ENCODE measurements at places on chromosomes 16 and 17.
A peak's percentile ranks its signal among the peaks of the same experiment; 100 is the strongest.

GRCh38 chr17:11487469-11487868 lies 110.8 kb upstream of the DNAH9 start:
- no peak for DNase-seq

- no peak for DNase-seq
Observed at GRCh38 chr16:59696495-59696894, 962.4 kb upstream of the GOT2 start.

- peak; percentile 23 for DNase-seq
Observed at GRCh38 chr17:1764284-1764683, 2.4 kb downstream of the SERPINF1 start.

GRCh38 chr17:79749156-79749815 lies 18.5 kb downstream of the ENPP7 start:
- DNase-seq, result no peak

GRCh38 chr17:35738519-35739133 lies 7.2 kb downstream of the RASL10B start:
- no peak for DNase-seq

DNA sequence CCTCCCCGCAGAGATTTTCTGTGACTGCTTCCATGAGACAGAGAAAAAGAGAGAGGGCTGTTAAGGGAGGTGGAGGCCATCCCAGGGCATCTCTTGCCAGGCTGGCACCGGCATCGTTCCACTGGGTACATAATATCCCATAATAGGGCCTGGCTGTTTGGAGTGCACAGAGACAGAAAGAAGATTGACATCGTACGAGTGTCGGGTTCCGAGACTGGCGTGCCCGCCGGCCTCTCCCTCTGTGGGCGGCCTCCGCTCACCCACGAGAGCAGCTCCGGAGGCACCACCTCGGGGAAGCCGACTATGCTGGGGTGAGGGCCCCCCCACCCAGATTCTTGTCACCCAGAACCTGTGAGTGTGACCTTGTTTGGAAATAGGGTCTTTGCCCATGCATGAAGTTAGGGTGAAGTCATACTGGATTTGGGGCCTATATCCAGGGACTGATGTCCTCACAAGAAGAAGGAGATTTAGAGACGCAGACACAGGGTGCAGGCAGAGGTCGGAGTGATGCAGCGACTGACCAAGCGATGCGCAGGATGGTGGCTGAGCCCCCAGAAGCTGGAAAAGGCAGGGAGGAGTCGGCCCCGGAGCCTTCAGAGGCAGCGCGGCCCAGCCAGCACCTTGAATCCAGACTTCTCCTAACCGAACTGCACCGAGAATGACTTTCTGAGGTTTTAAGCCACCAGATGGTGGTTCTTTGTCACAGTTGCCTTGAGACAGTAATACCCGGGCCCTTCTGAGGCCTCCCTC lies 101.8 kb upstream of the CIBAR2 start:
- no peak for DNase-seq

DNA sequence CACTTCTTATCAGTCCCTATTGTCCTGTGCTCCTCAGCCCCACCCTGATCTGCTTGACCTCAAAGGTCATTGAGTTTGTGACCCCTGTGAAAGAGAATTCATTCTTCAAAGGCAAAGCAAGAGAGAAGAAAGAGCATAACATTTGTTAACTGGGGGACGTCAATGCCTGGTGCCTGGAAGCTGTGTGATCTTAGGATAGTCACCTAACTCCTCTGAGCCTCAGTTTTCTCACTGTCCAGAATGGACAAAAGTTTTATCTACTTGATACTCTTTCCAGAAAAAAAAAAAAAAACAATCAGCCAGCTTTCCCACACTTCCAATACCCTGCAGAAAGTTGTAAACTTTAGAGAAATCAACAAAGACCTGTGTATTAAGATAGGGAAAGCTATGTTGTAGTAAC lies 173.1 kb downstream of the C16orf78 start:
- DNase-seq, result no peak

GRCh38 chr16:55495616-55496289 lies 13.1 kb upstream of the LPCAT2 start:
- DNase-seq, result no peak

DNA sequence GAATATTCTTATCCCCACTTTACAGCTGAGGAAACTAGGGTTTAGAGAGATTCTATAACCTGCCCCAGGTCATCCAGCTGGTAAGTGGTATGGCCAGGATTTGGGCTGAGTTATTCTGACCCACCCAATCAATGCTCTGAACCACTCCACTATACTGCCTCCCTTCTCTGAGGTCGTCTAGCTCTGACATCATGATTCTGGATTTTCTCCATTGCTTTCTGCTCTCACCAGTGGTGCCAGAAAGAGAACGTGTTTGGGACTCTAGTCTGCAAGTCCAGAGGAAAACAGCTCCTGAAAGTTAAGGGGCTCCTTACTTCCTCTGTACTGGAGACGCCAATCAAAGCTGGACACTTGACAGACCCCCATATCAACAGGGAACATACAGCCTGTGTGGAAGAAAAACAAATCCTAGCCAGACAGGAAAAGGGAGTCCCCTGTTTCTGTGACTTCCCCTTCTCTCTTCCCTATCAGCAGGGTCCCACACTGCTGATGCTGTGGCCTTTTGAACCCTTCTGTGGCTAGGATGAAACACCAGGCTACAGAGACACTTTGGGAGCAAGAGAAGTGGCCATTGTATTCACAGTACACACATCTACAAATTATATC lies 6.0 kb upstream of the EZH1 start:
- DNase-seq, result no peak

DNA sequence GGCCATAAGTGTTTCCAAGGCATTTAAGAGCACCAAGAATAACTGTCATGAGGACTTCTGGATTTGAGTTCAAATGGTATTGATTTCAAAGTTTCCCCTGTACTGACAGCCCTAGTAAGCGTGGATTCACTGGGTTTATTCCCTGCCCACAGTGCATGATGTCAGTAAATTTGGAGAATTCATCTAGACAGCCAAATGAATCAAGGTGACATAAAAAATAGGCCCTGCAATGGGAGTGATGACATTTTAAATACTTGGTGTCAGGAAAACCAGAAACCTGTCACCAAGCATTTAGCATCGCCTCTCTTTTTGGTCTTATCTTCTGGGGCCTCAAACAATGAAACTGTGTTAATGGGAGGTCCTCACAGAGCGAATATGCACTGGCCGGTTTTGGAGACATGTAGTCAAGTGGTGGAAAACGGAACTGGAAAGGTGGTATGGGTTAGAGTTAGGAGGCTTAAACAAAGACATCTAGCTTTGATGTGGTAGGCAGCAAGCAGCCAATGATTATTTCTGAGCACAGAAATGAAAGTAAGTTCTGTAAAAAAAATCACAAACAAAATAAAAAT lies 29.1 kb downstream of the COG4 start:
- no peak for DNase-seq

GRCh38 chr16:88010343-88010967 lies 59.2 kb downstream of the BANP start:
- no peak for DNase-seq

GRCh38 chr16:12646098-12646489 lies 157.6 kb downstream of the CPPED1 start:
- no peak for DNase-seq

DNA sequence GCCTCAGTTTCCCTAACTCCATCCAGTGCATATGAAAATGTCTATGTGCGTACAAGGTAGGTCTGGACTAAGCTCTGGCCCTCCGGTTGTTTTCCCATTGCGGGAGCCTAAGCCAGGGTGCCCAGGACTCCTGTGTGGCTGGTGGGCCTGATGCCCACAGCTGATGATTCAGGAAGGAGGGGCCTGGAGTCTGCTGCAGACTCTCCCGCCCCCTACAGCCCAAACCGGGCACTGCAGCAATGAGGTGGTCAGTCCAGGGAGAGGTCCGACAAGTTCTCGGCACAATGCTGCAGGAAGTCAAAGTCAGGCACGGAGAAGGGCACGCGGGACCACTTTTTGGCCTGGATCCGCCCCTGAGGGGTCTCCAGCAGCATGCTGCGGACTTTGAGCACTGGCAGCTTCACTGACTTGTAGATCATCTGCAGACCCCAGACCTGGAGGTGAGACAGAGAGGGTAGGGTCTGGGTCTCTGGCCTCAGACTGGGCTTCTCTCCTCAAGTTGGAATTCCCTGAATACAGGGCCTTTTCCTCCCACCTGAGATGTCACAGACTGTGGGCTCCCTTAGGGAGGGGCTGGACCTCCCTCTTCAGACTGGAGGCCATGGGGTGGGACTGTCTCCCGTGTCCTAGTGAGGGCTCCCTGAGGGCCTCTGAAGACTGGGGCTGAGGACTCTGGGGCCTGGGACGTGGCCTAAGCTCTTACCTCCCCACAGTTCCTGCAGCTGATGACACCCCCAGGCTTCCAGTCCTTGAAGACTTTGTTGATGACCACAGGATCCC lies 3.4 kb upstream of the ZNF385C start:
- no peak for DNase-seq

- no peak for DNase-seq
Observed at GRCh38 chr16:2854700-2855309, 3.2 kb downstream of the PRSS22 start.

Data from stimulated activated CD8-positive, alpha-beta memory T cell treated with anti-CD3 and anti-CD28 coated beads, Interleukin-7, amount 100 ng/mL, for 1 hour (primary cell).